A549 (cell line): ENCODE measurements at places on chromosomes 5 and 9. TPM values are rescaled to one million over a fixed set of nuclear protein-coding genes. Genes with fewer than 3 reads are reported as not detected.

ANKRD18B gene
- polyA plus RNA-seq, result 4.2 to 5.6 TPM (median 4.6 TPM) in 3 replicates

LPAR1 gene
- polyA plus RNA-seq, result 14.9 to 15.8 TPM (median 15.8 TPM) in 3 replicates

UNC5A gene
- 0.07 to 0.17 TPM (median 0.14 TPM) in 3 replicates for polyA plus RNA-seq

DNA sequence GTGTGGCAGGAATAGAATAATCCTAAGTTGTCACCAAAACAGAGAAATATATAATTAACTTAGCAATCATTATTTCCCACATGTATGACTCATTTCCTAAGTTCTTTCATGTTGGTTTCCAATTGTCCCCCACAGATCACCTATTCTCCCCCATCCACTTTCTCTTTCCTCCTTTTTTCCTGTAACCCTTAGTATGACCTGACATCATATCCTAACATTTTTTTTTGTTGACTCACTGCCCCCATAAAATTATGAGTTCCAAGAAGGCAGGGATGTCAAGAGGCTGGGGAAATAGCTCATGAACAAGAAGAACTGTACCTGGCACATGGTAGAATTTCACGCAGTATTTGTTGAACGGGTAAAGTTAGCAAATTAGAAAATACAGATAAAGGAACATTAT, 186.7 kb downstream of the DCP2 start:
- no peak for DNase-seq

- DNase-seq, result peak; percentile 73
These were observed 12.4 kb upstream of the CXXC5 start for GRCh38 chr5:139635606-139636206.

DNA sequence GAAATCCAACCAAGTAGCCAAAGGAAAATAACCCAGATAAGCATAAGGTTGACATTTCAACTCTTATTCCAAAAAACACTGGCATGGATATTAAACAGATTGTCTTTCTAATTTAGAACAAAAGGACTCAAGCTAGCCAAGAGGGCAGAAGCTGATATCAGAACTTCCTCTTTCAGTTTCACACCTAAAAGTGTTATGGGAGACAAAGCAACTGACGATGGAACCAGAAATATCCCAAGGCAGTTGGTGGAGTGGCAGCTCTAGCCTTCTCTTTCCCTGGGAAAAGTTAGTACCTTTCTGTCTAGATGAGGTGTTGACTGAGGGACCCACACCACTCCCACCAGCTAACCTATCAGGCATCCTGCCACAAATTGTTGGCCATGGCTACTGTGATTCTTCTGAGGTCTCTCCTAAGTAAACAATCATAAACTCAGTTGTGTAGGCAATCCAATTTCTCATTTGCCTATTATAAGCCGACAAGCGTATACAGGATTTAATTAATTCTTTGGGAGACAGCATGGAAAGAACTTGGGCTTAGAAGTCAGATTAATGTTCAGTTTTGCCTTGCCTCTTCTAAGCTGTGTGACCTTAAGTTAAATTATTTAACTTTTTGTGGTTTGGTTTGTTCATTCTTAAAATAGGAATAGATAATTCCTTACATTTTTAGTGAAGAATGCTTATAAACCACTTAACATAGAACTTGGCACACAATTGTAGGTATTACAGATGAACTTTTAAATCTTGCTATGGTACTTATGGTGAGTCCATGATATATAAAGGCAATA, 110.9 kb upstream of the ADAMTSL1 start:
- DNase-seq, result no peak

GRCh38 chr9:110950041-110950645, 88.1 kb downstream of the LPAR1 start:
- DNase-seq, result no peak

GRCh38 chr9:101512116-101512515, 21.5 kb upstream of the RNF20 start:
- DNase-seq, result no peak

PCSK5 gene
- polyA plus RNA-seq, result 1.3 to 1.5 TPM (median 1.4 TPM) in 3 replicates

DNA sequence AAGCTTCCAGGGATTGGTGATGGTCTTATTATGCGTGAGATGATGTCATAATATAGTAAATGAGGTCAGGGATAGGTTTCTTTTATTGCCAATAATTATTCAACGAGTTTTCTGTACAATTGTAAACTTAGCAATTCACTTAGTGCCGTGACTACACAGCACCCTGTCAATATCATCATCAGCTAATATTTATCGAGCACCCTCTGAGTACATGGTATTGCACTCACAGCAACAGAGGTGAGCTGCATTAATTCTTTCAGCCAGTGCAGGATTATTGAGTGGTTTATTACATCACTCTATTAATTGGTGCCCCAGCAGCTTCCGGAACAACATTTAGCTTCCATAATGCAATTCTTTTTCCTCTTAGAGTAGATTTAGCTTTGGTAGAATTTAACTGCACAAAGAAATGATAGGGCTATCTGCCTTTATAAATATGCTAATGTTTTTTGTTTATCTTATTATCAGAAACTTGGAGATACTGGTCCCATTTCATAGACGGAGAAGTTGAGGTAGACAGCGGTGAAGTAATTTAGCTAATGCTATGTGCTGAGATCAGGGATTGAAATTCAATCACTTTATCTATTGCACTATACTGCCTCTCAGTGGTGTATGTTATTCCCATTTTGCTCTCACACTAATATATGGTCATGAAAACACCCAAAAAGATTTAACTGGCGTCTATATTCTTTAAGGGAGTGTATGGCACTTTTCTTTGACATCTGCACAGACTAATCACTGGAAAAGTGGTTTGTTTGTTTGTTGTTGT, 726.1 kb upstream of the WWC1 start:
- DNase-seq, result peak; percentile 20

DNA sequence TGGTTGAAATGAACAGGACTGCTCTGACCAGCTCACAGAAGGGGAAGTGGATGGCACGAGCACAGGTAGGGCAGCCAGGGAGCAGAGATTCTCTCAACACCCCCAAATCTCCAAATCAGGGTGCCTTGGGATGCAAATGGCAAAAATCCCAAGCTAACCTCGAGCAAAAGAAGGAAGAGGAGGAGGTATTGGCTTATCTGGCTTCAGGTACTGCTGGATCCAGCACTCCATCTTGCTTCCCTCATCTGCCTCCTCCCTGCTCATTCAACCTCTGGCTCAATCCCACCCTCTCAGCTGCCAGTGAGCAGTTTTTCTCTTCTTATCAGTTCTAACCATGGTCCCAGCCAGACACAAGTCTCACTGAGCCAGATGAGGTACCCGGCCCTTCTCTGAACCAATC, 41.6 kb upstream of the GGTA1 start:
- no peak for DNase-seq

DNA sequence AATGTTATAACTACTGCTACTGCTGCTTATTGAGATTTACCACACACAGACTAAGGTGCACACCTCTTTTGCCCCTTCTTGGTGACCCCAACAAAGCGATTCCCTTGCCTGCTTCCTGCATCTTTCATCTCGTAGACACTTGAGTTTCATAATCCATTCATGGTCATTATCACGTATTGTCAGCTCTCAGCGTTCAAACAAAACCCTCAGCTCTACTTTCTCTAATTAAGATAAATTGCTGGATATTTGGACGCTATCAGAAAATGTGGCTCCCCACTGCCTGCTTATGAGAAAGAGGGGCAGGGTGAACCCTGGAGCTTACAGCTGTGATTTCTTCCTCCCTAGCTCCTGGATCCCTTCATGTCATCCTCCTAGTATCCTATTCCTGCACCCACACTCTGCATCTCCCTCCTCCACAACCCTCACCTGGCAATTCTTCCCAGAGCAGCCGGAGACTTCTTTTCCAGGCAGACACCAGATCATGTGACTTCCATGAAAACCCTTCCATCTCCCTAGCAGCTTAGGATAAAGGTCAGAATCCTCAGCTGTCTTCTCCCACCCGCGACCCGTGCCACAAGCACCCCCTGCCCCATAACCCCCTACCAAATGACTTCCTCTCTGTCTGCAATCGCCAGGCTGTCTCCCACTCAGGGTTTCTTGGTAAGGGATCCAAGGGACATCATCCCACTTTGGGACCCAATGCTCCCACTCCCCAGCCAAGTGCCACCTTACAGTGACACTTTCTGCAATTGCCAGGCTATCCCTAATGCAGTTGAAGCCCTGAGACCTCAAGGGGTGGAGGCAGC, 146.5 kb downstream of the NSG2 start:
- no peak for DNase-seq

GRCh38 chr9:123637945-123638634, 282.1 kb downstream of the CRB2 start:
- no peak for DNase-seq

DNA sequence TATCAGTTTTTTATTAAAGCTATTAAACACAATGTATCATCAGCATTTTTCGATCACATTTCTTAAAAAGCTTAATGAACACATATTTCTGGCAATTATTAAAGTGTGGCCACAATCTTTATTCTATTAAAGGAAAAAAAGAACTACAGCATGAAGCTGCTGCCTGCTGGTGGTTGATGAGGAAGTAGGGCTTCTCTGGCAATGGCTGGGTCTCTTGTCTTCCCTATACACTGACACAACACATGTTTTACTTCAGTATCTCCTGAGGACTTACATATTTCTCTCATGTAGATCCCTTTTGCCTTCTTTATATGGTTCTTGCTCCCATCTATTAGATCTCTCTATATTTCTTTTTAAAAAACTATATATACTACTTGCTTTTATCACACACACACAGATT, 590.7 kb downstream of the RAB3C start:
- DNase-seq, result peak; percentile 48

GRCh38 chr5:133524666-133525065, 87.7 kb downstream of the FSTL4 start:
- DNase-seq, result no peak

- DNase-seq, result no peak
These were observed at the start of gene ADAMTSL1 for GRCh38 chr9:18473652-18474279. ADAMTSL1 (plus strand) TSS chr9:18474153; CDS start chr9:18474233, 80 bp downstream.

DNA sequence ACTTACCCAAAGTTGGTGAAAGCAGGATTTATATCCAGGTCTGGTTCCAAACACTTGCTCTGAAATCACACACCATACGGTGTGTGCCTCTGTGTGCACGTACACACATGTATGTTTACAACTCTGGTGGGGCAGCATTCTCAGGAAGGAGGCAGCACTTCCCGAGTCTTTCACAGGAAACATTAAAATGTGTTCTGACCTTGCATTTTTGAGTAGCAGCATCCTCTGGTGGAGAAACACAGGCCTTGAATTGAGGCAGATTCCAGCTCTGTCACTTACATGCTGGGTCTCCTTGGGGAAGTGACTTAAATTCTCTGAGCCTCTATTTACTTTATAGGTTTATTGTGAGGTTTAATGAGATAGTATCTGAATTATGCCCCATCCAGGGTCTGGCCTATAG, 126.4 kb downstream of the RGS3 start:
- DNase-seq, result peak; percentile 68
